ENCODE measurements at places on chromosomes 1 and 21. TPM values are rescaled to one million over a fixed set of nuclear protein-coding genes. Genes with fewer than 3 reads are reported as not detected.

Gene KRTAP7-1
- polyA plus RNA-seq, result not detected

GRCh38 chr1:169694304-169695075 is 16.9 kb downstream of the SELL start:
- no peak for DNase-seq

Gene RAD54L
- polyA plus RNA-seq, result 5.5 TPM

DNA sequence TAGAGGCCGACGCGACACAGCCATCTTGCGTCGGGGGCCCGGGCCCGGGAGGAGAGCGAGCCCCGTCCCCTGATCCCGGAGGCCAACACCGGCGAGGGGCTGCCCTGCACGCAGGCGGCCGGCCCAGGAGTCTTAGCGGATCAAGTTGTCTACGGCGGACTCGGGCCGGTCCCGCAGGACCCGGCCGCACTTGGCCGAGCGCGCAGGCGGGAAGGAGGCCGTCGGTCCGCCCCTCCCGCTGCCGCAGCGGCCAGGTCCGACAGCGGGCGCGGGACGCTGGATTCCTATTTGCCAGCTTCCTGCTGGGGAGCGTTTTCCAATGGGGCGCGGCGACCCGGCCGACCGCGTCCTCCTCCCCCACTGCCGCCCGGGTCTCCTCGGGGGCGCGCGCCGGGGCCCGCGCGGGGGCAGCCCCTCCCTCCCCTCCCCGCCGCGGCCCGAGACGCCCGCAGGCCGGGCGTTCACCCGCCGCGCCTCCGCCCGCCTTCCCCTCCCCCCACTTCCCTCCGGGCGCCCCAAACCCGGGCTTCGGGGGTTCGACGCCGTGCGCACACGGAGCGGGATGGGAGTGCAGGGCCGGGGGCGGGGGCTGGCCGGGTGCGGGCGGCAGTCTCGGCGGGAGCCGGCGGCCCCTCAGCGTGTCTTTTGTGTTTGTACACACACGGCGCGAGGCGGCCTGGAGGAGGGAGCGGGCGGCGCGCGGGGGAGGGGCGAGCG is 517 bp upstream of the H3-3A start:
- DNase-seq, result no peak

Gene OR6K3
- not detected for polyA plus RNA-seq

DNA sequence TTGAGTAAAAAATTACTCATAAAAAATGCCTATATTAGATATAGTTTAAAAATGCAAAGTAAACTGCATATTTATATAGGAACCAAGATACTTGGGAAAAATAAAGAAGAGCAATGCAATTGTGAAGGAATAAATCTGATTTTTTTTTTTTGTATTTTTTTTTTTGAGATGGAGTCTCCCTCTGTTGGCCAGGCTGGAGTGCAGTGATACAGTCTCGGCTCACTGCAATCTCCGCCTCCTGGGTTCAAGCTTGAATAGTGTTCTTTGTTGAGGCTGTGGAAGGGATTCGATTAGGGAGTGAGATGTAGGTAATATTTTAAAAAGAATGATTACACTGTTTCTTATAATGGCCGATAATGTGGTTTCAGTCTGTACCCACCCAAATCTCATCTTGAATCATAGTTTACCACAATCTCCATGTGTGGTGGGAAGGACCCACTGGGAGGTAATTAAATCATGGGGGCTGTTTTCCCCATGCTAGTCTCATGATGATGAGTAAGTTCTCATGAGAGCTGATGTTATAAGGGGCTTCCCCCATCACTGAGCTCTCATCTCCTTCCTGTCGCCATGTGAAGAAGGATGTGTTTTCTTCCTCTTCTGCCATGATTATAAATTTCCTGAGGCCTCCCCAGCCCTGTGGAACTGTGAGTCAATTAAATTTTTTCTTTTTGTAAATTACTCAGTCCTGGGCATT is 1765.9 kb downstream of the PLA2G4A start:
- DNase-seq, result no peak

- no peak for DNase-seq
These were observed 38.0 kb upstream of the TIAM1 start for GRCh38 chr21:31382060-31382459.

DNA sequence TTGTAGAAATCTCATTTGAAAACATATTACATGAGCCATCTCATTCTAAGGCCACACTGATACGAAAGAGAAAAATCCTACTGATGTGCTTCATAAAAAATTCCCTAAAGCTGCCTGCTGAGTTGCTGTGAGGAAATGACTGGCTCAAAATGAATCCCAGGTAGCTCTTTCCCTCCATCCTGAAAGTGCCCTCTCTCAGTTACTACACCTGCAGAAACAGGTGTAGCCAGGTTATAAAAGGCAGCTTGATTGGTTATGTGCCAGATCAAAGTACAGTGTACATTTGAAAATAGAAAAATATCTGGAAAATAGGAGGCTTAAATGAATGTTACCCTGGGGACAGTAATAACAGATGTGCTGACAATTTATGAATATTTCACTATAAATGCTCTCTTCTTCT is 833.4 kb upstream of the ADGRL4 start:
- DNase-seq, result no peak

GRCh38 chr1:81305997-81306452 is 494.7 kb upstream of the ADGRL2 start:
- peak; percentile 80 for DNase-seq

Gene GSTM1
- 79.2 TPM for polyA plus RNA-seq

GRCh38 chr21:41319273-41319672 is 2.7 kb downstream of the FAM3B start:
- no peak for DNase-seq

DNA sequence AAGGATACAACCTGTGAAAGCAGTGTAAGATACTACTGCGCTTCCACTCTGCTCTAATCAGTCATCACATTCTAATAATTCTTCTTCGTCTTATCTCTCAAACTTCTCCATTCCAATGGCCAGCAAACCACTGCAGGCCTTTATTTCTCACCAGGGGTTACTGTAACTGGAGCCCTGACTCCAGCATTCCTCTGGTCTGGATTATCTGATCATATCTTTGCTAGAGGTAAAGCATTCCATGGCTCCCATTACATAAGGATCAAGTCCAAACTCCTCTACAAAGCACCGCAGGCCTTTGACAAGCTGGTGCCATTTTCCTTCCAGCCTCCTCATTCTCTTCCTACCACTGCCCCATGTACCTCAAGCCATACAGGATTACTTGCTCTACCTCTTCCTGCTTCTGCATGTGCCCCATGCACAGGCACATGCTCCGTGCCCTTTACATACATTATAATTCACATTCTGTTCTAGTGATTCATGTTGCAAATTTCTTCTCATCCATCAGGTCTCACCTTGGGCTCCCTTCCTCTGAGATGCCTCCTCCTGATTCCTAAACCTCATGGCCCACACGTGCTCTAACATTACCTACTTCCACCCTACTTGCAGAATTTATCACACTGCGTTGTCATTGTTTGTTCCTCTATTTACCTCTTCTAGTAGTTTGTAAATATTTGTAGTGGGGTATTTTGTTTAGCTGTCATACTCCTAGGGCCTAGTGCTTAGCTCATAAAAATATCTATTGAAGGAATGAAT is 9.3 kb upstream of the SERBP1 start:
- DNase-seq, result no peak

Data from forelimb muscle (tissue), 1 donor.